Stimulated activated CD4-positive, alpha-beta T cell treated with anti-CD3 and anti-CD28 coated beads, Interleukin-1b, Interleukin-23, amount 100 ng/mL, for 24 hours (primary cell): ENCODE measurements at places on chromosomes 11 and 22.

GRCh38 chr22:17205432-17205831, 13.8 kb downstream of the ADA2 start:
- no peak for DNase-seq

- no peak for DNase-seq
Observed at GRCh38 chr11:14687943-14688627, 44.5 kb downstream of the PDE3B start.

DNA sequence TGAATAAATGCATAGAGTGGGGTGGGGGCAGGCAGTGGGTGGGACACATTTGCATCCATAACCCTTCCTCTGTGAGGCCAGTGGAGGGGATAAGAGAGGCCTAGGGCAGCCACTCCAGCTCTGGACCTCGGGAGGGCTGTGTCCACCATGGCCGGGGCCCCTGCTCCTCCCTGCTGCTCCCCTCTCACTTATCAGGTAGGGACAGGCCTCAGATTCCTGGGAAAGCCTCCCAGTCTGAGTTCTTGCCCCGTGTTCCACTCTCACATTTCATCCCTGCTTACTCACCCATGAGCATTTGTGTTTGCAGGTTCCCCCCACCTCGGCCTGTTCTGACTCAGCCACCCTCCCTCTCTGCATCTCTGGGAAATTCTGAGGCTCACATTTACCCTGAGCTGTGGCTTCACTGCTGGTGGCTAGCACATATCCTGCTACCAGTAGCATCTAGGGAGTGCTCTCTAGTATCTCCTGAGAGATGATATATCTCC, 128.7 kb upstream of the TOP3B start:
- DNase-seq, result peak; percentile 20

DNA sequence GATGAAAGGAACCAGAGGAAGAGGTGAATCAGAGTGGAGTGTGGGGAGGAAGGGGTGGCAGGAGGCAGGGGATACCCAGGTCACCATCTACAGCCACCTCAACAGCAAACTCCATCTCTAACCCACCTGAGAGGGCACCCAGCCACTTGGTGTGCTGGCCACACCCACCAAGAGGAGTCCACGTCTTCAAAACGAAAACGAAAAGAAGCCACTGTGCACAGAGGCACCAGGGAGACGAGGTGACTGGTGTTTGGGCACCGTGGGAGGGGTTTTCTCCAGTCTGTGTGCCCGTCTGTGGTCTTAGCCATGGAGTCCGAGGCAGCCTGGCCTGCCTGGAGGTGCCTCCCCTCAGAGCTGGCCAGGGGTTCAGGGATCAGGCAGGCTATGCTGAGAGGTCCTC, 20.2 kb downstream of the PDGFB start:
- no peak for DNase-seq

GRCh38 chr22:43133401-43133800, 9.8 kb downstream of the MCAT start:
- DNase-seq, result no peak

- no peak for DNase-seq
Observed at GRCh38 chr11:71300187-71300586, 47.8 kb upstream of the SHANK2 start.

DNA sequence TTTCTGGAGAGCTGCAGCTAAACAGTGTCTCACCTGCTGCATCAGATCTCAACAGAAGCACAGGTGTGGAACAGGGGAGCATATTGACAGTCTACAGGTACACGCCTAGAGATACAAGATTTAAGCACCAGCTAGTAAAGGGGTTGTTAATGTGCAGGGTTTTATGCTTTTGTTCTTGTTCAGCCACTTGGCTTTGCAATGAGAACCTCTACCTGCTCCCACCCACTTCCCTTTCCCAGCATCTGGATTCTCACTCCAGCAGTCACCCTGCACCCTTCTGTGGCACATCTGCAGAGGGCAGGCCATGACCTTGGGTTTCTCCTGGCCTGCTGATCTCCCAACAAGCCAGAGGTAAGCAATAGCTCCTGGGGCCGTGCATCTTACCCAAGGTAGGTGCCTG, 446.6 kb downstream of the BUD13 start:
- no peak for DNase-seq

DNA sequence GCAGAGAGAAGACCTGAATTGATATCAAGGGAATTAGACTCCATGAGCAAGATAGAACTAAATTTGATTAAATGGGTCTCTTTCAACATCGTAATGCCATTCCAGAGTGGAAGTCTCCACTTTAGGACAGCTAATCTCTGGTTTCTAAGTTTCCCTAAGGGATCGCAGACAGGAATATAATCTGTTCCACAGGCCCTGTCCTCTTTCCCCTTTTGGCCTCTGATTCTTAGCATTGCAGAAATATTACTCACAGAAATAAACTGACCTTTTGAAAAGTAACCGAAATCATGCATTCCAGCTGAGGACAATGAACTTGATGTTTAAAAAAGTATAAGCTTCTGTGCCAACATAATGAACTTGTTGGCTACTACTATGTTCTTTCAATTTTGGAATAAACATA, 227.8 kb downstream of the ETS1 start:
- DNase-seq, result no peak

GRCh38 chr11:68297812-68298658, 14.4 kb upstream of the LRP5 start:
- peak; percentile 68 for DNase-seq
